GOT3 (cell line): ENCODE measurements at places on chromosomes 3 and 15.

- DNase-seq, result no peak
Observed at GRCh38 chr15:23081271-23081670, 41.9 kb upstream of the TUBGCP5 start.

GRCh38 chr3:189797103-189797750, 166.0 kb downstream of the TP63 start:
- no peak for DNase-seq

DNA sequence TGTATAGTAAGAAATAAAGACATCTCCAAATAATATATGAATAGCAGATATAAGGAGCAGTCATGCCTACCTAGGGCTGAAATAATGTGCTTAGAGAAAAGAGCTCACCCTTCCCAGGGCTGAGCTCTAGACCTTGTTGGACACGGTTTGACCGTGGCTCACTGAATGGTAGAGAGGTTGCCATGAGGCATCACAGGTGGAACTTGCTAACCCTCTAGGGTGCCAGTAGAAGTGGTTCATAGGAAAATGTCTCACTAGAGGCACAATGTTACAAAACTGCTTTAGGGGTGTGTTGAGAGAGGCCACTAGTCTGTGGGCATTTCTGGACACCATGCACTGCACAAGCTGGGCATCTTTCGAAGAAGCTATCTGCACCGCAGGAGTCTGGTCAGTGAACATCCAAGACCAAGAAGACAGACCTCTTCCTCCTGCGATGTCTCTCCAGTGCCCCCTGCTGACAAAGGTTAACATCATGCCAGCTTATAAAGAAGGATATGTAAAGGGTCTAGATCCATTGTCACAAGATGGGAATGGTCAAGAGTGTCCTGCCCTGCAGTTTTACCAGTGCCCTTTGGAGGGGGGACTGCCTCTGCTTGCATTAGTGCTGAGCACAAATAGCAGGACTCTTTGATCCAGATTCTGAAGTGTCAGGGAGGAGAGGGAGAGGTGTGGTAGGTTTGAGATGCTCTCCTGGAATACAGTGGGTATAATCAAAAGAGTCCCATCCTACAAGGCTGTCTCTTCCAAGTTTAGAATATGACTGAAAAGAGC, 266.8 kb downstream of the ZNF385D start:
- DNase-seq, result no peak

- DNase-seq, result no peak
Observed at GRCh38 chr3:21779909-21780308, 28.9 kb upstream of the ZNF385D start.

- DNase-seq, result no peak
Observed at GRCh38 chr15:94075349-94075748, 156.0 kb upstream of the MCTP2 start.

- DNase-seq, result no peak
Observed at GRCh38 chr3:181075098-181075497, 85.6 kb upstream of the DNAJC19 start.

GRCh38 chr15:101675796-101676582, 23.8 kb upstream of the TM2D3 start:
- no peak for DNase-seq

DNA sequence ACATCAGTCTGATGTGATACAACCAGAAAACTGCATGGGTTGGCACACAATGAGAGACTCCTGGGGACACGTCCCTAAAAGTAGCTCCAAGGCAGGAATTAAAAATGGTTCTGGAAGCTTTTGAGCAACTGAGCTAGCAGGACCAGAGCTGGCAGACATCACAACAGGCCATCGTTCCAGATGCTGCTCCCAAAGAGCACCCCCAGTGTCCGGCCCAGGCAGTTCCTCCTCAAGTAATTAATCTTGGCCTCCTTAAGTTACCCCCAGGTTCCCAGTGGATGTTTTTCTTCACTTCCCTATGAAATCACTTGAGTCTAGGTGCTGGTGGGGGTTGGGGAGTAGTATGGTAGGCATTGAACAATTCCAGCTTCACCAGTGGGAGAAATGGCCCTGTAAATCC, 711.6 kb downstream of the MECOM start:
- DNase-seq, result no peak

DNA sequence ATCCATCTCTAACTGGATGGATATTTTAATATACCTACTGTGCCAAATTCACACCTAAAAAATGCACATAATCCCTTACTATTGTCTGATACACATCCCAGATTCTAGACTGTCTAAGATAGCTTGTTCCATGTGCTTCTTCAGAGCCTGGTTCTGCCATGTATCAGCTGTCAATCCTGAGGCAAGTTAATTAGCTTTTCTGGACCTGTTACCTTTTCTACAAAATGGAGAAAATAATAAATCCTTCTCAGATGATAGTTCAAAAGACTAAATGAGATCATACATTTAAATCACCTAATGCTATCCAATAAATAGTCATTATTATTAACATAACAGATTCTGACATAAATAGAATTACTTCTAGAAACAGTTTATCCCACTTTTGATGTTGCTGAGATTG, 66.1 kb downstream of the KBTBD12 start:
- no peak for DNase-seq

GRCh38 chr15:47678040-47678439, 39.3 kb upstream of the SEMA6D start:
- DNase-seq, result no peak
